ENCODE measurements at places on chromosomes 1 and 21.

DNA sequence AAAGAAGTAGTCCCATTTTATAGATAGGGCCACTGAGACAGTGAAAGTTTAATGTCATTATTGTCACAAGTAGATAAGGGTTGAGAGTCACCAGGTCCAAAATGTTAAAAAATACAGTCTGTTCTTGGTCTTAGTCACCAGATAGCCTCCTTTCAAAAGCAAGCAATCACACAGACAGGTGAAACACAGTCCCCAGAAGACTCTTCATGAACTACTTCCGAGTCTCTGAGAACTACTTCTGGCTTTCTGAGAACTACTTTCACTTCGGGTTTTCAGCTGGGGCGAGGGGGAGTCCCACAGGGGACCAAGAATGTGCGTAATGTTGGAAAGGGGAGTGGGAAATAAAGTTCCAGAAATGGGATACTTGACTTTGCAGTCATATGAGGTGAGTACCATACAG, 143.2 kb downstream of the HHIPL2 start:
- DNase-seq, result no peak

DNA sequence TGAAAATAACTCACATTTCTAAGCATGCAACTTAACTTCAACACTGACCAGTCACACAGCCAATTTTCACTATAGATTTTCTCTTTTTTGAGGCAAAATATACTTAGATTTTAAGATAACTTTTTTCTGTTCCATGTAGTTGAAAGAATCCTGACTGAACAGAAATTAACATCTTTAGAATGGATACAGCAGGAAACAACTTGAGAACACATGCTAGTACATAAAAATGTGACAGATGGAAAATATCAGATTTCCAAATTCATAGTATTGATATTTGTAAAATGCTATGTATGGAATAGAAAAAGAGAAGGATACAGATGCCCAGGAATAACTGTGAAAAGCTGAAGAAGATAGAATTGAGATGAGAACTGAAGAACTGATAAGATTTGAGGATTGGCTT, 1270.6 kb downstream of the KCNT2 start:
- DNase-seq, result no peak

- DNase-seq, result no peak
Observed at GRCh38 chr1:54826226-54826816, 25.2 kb upstream of the TTC22 start.

- no peak for DNase-seq
Observed at GRCh38 chr1:54212872-54213271, 12.9 kb downstream of the MRPL37 start.

- DNase-seq, result no peak
Observed at GRCh38 chr1:110214454-110215404, 4.6 kb downstream of the KCNC4 start.
